ENCODE measurements at places on chromosomes 3 and 15.

DNA sequence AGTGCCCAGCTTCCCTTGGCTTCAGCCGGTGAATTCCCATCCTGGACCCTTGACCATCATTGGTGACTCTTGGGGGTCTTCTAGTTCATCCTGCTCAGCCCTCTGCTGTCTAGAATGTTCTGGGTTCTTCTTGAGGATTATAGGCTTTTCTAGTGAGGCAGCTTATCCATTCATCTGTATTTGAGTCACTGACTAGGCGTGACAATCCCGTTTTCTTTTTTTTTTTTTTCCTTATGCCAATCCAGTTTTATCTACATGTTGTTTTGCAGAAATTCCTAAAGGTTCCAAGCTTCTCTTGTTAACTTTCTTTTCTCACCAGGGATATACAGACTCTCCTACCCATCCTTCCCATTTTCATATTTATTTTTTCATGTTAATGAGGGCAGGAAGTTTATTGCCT lies 6.6 kb upstream of the TRAK1 start:
- DNase-seq = no peak

- no peak for DNase-seq
Observed at GRCh38 chr3:96753124-96753523, 61.3 kb upstream of the EPHA6 start.

DNA sequence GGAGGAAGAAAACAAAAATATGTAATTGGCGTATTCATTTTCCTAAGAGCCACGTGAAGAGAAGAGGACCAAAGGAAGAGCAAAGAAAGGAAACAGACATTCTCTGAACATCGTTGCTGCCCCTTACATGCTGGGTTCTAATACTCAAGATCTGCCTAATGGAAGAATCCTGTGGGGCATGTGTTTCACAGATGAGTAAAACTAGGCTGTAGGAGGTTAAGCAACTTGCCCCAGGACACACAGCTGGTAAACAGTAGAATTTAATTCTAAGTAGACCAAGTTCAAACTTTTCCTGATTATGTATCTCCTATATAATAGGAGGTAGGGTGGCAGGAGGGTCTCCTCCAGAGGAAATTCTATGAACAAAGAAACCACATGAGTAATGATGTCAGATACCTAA lies 106.1 kb upstream of the TNFAIP8L3 start:
- no peak for DNase-seq

DNA sequence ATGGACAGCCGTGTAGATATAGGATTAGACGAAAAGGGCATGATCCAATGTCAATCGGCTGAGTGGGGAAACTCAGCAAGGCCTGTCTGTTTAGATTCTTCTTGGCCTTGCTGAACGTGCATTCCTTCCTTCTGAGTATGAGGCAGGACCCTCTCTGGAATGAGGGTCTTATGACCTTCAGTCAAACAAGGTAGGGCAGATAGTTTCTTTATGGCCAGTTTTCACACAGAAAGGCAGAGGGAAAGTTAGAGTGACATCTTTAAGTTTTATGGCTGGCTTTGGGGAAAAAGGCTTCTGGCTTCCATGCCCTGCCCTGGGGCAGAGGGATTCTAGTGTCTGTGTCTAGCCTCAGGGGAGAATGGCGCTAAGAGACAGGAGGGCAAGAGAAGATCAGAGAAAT lies 29.7 kb downstream of the ARNT2 start:
- DNase-seq = no peak

DNA sequence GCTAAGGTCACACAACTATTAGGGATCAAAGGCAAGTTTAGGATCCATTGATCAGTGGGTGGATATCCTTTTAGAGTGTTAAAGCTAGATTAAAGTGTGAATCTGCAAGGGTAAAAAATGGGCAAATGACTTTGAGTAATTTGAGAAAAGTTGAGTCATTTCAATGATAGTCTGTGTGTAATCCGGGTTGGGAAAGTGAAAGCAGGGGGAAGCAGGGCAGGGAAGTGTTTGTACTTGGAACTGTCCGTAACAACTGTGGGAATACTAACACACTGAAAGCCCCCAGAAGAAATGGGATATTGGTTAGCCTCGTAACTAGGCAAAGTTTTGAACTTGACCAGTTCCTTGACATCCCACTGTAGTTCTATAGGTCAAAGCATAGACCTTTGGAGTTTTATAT lies 187.2 kb upstream of the SLITRK3 start:
- DNase-seq = no peak

DNA sequence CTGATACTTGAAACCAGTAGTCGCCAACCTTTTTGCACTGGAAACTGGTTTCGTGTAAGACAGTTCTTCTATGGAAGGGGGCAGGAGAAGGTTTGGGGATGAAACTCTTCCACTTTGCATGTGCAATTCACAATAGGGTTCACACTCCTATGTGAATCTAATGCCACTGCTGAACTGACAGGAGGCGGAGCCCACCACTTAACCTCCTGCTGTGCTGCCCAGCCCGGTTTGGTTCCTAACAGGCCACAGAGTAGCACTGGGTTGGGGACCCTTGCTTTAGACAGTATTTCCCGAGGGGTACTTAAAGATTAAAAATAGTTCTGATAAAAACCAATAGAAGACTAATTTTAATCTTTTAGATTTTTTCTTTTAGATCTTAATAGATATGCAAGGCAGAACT lies 11.1 kb downstream of the TFG start:
- DNase-seq = no peak

DNA sequence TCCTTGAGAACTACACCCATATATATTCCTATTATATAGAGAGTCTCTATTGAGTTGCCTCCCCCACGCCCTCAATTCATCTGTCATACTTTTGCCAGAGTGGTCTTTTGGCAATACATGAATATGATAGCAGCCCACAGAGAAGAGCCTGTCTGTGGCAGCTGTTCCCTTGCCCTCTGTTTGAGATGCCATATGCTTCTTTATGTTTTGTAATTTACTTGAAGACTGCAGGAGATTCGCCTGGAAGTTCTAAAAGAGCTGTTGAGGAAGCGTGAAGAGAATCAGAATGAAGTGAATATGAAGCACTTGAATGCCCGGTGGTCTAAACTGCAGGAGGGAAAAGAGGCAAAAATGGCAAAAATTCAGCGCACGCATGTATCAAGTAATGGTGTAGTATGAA lies 27.2 kb downstream of the CFAP91 start:
- DNase-seq = no peak

DNA sequence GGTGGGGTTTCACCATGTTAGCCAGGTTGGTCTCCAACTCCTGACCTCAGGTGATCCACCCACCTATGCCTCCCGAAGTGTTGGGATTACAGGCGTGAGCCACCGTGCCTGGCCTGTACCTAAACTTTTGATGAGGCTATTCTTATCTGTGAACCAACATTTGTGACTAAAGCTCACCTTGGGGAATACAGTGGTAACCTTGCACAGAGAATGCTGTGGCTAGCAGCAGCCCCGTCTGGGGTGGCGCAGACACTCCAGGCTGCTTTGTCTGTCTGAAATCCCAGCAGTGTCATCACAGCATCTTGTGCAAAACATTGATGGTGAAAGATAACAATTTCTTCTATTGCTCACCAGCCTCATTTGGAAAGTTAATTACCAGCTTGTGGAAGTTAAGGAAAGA lies 58.9 kb downstream of the CMTM8 start:
- peak; percentile 54 for DNase-seq

DNA sequence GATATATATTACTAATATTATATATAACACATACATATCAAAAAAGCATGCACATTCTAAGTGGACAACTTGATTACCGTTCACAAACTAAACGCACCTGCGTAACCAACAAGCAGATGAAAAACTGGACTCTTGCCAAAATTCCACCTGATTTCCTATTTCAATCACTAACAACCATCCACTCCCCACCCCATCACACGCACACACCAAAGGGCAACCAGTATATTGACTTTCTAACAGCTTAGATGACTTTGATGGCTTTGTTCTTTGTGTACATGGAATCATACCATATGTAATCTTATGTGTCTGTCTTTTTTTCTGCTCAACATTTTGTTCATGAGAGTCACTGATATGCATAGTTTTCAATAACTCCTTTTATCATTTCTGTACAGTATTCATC lies 496.8 kb upstream of the ARRDC4 start:
- DNase-seq = no peak

- DNase-seq = no peak
Observed at GRCh38 chr3:153144779-153145178, 17.2 kb upstream of the RAP2B start.

- DNase-seq = no peak
Observed at GRCh38 chr3:194079702-194080172, 56.2 kb upstream of the HES1 start.

GRCh38 chr3:197338586-197338985 lies 40.2 kb upstream of the DLG1 start:
- no peak for DNase-seq

DNA sequence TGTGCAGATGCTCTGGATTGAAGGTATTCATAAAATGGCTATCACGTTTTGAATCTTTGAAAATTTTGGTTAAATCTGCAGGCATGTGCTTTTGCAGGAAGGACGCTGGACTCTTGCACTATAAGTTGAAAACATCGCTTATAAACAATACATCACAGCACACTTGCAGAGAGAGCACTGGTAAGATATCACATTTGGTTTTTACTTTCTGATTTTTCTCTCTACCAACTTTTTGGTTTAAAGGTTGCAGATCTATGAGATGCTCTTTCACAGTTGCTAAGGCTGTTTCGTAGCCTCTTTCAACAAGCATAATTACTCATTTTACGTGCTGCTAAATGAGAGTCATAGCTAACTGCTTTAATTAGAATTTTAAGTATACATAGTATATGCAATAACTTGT lies 724.4 kb upstream of the ARRDC4 start:
- no peak for DNase-seq

GRCh38 chr3:15462451-15462850 lies 35.1 kb downstream of the EAF1 start:
- DNase-seq = no peak

Data from activated CD4-positive, alpha-beta T cell treated with anti-CD3 and anti-CD28 coated beads, Interleukin-2, Interleukin-4, amounts not matched to agents 100 ng/mL and 50 ng/mL, durations not matched to agents 16 hours and 8 hours (primary cell).